Activated T-cell treated with anti-CD3 and anti-CD28 coated beads for 24 hours (primary cell): ENCODE measurements at places on chromosomes 6 and 20.

DNA sequence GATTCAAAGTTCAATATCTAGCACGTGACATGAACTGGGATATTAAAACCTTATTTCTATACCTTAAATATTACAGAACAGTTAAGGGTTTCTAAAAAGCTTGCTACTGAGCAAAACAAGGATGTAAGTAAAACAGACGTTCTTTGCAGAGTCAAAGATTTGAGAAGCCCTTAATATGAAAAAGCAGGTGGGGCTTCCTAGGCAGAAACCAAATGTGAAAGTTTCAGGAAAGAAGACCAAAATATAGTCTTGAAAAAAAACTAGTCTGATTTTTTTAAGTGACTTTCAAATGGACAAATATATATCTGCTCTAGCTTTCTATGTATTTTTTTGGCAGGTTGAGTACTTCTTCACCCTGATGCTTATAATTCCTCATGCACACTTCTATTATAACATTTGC is 63.2 kb downstream of the TNFRSF21 start:
- DNase-seq, result no peak

GRCh38 chr6:133957227-133957626 is 4.2 kb downstream of the TBPL1 start:
- no peak for DNase-seq

DNA sequence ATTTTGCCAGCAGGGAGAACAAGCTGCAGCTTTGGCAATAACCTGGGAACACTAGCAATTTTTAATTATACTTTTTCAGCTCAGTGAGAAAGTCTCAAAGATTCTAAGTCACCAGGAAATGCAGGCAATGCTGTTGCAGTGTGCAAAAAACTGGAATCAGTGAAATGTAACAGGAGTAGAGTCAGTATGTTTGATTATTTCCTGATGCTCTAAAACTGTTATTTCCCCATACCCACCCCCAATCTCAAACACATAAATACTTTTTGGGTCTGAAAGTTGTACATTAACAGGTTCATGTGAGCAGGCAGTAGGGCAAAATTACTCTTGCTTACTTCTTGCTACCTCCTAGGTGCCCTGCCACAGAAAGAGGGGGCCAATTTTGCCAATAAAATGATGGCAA is 65.4 kb upstream of the BEND6 start:
- no peak for DNase-seq

- no peak for DNase-seq
Observed at GRCh38 chr6:44932651-44933091, 395.5 kb upstream of the RUNX2 start.

DNA sequence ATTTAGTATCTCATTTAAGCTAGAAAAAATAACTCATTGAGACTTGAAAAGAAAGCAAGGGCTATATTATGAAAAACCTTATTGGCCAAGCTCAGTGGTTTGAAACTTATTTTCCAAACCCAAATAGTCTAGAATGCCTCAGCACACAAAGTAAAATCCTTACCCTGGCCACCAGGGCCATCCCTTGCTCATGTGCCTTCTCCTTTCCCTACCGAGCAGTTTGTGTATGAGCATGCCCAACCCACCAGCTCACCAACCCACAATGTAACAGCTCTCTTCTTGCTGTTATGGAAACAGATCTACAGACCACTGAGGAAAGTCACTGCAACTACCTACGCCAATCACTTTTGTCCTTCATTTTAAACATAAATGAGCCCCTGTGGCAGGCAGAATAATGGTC is 79.6 kb upstream of the CARMIL1 start:
- no peak for DNase-seq

- peak; percentile 57 for DNase-seq
Observed at GRCh38 chr6:44475779-44476434, 88.4 kb downstream of the CDC5L start.

DNA sequence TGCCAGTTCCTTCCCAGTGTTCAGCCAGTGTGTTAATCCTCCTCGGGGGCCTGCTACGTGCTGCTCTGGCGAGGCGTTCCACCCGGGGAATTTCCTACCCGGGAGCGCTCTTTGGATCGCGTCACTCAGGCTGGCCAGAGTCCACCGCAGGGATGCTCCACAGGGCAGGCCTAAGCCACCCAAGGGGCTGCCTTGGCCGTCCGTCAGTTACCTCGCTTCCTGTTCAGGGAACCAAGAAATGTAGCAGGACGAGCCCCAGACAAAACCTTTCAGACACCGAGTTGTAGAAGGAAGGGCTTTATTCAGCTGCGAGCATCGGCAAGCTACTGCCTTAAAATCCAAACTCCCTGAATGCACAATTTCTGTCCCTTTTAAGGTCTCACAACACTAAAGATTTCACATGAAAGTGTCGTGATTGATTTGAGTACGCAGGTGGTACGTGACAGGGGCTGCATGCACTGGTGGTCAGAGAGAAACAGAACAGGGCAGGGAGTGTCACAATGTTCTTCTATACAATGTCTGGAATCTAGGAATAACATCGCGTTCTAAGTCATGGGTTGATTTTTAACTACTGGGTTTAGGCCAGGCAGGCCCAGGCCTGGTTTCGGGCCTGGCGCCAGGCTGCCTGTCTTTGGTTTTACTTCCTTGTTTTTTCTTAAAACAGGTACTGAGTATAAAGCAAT is 15.7 kb upstream of the POU5F1 start:
- DNase-seq, result no peak

DNA sequence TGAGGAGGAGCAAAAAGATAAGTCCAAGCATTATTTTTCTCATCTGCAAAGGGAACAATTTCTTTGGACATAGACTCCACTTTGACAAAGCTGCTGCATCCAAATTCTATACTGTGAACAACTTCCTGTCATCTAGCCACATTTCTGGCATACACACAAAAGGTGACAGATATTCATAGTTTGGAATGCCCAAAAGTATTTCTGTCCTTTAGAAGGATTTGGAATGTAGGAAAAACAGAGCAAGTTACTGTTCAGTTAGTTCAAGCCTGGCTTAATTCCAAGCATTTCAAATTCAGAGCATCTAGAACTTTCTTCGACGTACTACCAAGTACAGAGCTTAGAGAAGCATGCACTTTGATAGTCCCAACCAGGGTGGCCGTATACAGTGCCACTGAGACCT is 134.0 kb downstream of the PDE7B start:
- no peak for DNase-seq

- no peak for DNase-seq
Observed at GRCh38 chr6:1013656-1014430, 298.1 kb upstream of the FOXQ1 start.

- no peak for DNase-seq
Observed at GRCh38 chr6:47207261-47207660, 102.4 kb downstream of the TNFRSF21 start.

GRCh38 chr6:34235307-34236130 is 1.2 kb upstream of the HMGA1 start:
- DNase-seq, result peak; percentile 59

DNA sequence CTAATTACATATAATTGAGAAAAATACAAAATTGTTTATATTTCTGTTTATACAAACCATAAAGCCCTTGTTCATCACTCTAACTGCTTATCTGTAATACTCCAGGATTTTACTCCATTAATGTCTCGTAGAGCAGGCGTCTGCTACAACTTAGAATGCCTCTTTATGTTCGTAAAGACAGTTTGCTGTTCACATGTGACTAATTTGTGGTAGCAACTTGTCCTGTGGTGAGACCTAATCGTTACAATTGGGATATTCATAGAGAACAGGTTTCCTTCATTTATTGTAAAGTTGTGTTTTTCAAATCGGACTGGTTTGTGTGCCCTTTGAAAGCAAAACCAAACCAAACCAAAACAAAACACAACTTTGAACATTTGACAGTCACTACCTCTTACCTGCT is 149.7 kb downstream of the ASCC3 start:
- no peak for DNase-seq

DNA sequence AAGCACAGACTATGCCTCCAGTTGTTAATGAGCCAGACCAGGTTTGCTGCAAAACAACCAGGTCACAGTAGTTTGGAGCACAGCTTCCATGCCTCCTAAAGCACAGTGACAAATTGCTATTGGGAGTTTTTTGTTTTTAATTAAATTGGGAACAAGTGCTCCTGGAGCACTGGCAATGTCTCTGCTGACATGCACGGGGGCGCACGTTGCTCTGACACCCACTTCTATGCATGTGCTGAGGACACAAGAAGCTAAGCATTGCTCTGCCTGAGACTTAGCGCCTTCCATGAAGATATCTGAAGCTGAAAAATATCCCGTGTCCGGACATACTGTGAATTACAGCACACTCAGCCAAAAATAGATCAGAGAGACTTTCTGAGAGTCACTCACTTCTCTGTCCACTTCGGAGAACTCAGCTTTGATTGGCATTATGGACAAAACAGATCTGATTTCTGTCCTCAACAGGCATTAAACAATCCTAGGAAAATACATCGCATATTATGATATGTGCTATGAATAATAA is 18.6 kb upstream of the GGTLC1 start:
- DNase-seq, result no peak
